Epithelial cell of proximal tubule (primary cell): ENCODE measurements at places on chromosomes 7 and 10. TPM values are rescaled to one million over a fixed set of nuclear protein-coding genes. Genes with fewer than 3 reads are reported as not detected.

DNA sequence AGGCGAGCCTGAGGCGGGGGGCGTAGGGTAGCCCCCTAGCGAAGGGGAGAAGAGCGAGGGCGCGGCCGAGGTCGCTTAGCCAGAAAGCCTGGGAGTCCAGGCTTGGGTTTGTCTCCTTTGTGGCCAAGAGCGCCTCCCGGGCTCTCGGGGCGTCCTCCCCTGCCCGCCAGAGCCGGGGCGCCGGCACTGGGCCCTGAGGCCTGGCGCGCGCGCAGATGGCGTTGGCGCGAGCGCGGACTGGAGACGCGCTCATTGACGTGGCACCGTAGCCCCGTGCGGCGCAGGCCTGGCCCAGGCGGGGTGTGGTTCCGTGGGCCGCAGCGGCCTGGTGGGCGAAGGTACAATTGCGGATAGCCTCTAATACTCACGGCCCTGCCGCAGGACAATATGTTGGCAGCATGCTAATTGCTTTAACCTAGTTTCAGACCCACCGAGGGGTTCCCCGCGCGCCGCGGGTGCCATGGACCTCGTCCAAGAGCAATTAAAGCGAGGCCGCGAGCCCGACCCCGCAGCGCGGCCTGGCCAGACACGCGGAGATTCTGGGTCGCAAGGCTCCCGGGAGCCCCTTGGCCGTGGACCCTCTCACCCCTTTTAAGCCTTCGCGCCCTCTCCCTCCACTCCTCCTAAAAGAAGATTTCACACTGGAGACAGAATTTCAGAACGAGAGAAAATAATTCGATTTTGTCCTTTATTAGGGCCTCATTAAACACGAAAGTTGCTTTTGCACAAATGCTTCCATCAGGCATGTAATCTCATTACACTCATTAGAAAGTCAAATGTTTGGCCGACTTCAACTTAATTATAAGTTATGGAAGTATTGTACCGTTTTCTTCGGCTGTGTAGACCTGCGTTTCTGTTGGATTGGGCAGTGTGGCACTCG is 3.1 kb downstream of the PTF1A start:
- DNase-seq, result no peak

DNA sequence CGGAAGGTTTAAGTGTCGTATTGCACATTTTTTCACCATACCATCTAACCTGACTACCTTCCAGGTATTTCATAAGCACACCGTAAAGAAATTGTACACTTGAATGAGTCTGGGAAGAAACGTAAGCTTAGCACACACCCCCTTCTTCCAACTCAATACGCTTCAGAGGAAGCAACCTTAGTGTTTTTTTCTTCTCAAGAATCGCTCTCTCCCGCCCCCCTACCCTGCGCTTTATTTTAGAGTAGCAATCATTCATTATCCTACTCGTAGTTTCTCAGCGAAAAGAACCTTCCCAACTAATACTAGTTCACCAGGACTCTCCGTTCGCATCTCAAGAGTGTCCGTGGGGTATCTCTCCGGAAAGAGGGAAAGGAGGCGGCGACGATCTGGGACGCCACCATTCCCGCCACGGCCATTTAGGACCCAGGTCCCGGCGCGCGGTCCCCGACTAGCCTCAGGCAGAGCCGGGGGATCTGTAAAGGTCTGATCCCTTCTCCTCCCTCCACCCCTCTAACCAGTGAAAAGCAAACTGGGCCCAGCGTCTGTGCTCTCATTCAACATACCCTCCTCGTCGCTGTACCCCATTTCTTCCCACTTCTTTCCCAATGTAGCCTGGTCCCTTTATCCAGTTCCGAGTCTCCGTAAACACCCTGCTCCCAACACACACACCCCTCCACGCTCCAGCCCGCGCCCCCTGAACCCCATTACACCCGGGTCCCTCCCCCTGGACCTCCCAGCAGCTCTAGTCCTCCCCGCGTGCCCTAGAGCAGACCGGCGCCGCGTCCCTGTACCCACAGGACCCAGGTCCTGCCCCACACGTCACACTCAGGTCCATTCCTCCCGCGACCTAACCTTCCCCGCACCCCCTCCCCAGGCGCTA is 16.0 kb downstream of the MYOZ1 start:
- no peak for DNase-seq

DNA sequence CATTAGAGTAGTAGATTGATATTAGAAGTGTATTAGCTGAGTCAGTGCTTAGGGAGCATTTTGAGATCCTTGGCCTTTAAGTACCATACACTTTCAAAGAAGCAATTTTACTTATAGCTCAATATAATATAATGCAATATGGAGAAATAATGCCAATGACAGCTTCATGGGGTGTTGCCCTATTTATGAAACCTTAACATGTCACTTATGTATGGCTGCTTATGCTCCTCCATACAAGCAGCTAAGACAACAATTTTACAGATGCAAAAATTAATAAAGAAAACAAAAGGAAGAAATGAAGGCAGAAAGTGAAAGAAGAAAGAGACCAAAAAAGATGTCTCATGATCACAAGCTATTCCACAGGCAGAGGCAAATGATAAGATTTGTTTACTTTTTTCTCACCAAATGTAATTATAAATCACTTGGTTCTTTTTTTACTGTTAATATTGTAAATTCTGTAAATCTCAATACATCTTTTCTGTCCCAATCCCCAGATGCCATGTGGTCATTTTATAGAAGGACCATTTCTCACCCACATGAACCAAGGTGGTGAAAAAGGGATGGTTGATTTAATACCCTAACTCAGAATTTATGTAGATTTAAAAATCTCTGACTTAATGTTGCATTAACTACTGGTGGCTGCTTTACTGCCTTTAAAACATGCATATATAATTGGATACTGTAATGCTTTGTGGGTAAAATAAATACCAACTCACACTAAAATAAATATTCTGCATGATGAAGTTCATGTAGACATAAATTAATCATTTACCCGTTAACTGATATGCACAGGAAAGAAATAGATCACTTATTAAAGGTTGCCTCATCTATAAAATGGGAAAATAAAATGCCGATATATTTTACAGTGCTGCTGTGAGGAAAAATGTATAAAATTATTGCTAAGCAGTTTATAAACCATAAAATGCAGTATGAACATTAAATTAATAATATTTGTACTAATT is 33.5 kb upstream of the RHOBTB1 start:
- no peak for DNase-seq

DNA sequence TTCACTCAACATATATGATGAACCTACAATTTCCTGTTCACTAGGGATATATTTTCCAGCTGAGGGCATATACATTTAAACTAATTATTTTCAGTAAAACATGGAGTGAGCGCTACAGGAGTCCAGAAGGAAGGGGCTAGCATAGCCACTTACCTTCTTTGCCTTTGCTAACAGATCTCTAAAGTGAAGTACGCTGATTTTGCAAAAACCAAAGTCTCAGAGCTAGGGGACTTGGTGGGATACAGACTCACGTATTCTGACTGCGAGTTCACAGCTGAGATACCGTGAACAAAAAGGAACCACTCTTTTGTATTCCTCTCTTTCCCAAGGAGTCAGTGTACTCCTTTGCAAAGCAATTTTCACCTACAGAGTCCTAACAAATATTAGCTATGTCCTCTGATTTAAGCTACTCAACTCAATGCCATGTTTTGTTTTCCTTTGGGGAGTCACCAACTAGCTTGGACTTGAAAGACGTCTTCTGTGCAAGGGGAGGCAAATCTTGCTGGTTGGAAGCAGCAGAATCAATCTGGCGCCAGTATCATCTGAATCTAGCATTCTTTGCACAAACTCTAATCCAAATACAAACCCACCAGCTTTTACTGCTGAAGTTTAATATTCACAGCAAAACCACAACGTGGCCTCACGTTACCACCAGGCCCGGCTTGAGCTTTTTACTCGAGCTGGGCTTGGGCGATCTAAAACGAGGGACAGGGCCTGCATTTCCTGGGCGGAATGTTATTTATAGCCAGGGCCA is 657 bp downstream of the CDNF start:
- DNase-seq, result no peak

DNA sequence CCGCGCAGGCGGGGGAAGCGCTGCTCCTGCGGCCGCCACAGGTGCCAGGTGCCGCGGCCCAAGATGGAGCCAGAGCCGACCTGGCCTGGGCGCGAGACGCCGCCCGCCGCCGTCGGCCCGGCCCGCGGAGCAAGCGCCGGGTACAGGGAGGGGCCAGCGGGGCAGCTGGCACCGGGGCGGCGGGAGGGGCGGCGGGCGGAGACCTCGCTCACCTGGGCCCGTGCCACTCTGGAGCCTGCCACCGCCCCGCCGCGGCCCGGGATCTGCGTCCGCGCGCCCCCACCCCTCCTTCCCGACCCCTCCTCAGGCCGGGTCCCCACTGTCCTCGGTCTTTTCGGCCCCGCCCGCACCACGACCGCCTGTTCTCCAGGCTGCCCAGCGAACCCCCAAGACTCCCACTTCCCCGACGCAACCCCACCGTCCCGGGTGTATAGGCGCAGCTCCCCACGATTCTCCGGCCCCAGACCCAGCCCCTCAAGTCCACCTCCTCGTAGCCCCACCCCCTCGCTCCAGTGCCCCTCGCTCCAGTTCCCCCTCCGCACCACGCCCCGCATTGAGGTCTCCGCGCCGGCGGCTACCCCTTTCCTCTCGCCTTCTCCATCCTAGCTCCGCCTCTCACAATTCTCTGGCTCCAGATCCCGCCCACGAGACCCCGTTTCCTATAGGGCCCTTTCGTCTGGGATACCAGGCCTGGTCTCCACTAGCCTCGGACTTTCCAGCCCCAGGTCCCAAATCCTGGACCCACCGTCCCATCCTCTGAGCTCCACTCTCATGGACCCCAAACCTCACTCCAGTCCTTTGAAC is at the start of gene GPRIN2:
Gene GPRIN2, minus strand, starts transcription at position 144 of the 804 bp plus-strand sequence. CDS start 5,922 bp downstream, outside the sequence.
- no peak for DNase-seq

DNA sequence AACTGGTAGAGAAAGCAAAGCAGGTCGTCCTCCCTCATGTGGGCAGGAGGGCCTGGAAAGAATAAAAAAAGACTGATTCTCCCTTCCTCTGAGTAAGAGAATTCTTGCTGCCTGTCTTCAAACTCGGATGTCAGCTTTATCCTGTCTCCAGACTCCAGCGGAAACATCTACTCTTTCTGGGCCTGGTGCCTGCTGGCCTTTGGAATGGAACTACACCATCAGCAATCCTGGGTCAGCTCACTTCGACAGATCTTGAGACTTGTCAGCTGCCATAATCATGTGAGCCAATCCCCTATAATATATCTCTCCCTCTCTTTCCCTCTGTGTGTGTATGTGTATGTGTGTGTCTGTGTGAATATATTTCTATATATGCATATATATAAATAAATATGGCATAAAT is 411.0 kb upstream of the DPP6 start:
- DNase-seq, result no peak

DNA sequence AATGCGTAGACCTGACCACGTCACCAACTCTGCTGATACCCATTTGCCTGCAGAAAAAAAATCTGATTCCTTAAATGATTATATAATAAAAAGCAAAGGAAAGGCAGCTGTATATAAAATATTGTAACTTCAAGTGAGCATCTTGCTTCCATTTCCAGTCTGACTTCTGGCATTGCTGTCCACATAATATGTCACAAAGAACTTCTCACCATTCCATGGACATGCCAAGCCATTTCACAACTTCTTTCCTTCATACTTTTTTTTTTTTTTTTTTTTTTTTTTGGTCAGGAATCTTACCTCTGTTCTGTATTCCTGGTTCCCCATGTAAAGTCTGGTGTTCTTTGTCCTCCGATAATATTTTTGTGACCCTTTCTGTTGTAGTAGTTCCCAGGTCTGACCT is 165.5 kb downstream of the SND1 start:
- no peak for DNase-seq

GRCh38 chr10:32905466-32905865 is 52.6 kb downstream of the ITGB1 start:
- DNase-seq, result no peak

DNA sequence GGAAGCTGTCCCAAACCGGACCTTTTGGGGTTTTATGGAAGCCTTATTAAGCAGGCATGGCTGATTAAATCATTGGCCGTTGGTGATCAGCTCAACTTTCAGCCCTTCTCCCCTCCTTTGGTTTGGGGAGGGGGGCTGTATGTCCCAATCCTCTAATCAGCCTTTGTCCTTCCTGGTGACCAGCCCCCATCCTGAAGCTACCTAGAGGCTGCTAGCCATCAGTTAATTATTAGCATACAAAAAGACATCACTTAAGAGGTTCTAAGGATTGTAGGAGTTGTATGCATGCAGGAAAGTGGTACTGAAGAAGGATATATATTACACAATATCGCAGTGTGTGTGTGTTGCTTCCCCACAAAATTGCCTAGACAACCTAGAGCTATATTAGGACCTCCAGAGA is 553.3 kb upstream of the FZD8 start:
- no peak for DNase-seq

DNA sequence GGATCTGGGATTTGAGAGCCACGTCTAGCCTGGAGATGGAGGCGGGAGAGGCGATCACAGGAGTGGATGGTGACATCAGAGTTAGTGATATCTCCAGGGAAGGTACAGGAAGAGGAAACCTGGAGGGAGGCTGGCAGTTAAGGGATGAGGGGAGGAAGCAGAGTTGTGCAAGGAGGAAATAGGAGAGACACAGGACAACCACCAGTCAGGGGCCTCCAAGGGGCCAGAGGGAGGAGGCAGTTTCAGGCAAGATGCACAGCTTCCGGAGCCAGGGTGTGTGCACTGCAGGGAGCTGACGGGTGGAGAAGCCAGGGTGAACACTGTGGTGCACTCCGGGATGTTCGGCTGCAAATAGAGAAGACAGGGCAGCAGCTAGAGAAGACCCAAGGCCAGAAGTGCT is 141.2 kb downstream of the GLI3 start:
- DNase-seq, result no peak

GRCh38 chr7:101942603-101943210 is 125.3 kb downstream of the CUX1 start:
- DNase-seq, result no peak

- DNase-seq, result no peak
Measured at GRCh38 chr10:6402349-6402709, 177.7 kb downstream of the PRKCQ start.

DNA sequence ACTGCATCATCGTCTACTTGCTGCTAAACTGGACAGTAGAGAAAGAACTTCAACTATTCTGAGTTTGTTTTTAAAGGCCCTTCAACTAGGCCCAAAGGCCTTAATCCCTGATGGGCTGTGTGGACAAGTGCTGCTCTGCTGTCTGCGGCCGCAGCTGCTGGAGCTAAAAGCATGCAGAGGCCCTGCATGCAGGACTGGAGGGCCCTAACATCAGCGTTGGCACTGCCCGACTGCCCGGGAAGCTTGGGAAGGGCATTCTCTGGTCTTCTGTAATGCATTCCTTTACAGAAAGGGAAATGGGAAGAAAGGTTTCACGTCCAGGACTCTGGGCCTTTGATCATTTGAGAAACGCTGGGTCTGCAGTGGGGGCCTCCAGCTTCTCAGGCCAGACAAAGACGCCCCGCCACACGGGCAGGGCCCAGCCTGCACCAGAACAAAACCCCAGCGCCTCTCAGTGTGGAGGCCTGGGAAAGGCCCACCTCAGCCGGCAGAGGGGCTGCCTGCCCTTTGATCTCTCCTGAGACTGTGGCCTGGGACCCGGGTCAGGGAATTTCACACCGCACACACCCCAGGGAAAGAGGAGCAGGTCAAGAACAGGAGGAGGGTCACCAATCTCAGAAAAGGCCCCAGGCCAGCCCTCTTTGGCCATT is 229.3 kb downstream of the DNAJB6 start:
- no peak for DNase-seq

Gene DDC
- 0.29 and 1.4 TPM in 2 replicates for total RNA-seq

Gene ZNF467
- total RNA-seq, result 0.07 and 0.12 TPM in 2 replicates

Gene ANKRD1
- 72.2 and 127 TPM in 2 replicates for total RNA-seq

Gene SLC13A4
- total RNA-seq, result not detected in 2 replicates

Gene STEAP2
- 2.1 and 2.7 TPM in 2 replicates for total RNA-seq

Gene AKR1E2
- 2.0 and 2.2 TPM in 2 replicates for total RNA-seq

Gene NRAP
- not detected in 2 replicates for total RNA-seq

Gene PNLIPRP3
- not detected in 2 replicates for total RNA-seq

Gene SEMA3E
- total RNA-seq, result 0.35 and 0.94 TPM in 2 replicates

Gene OR2A42
- not detected in 2 replicates for total RNA-seq
